ENCODE measurements at places on chromosomes 1 and 21.

DNA sequence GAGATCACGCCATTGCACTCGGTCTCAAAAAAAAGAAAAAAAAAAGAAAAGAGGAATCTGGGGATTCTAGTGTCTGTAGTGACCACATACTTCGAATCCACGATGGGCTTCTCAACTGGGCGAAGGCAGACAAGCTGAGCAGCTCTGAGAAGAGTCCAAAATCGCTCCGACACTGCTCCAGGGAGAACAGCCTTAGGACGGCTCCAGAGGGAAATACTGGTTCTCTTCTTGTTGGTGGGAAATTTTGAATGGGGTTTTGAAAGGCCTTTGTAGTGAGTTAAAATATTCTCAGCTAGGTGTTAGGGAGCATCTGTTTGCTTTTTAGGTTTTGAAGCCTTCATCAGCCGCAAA, 18.3 kb upstream of the HJV start:
- no peak for DNase-seq

- no peak for DNase-seq
Observed at GRCh38 chr1:47837056-47837830, 159.9 kb downstream of the TRABD2B start.

DNA sequence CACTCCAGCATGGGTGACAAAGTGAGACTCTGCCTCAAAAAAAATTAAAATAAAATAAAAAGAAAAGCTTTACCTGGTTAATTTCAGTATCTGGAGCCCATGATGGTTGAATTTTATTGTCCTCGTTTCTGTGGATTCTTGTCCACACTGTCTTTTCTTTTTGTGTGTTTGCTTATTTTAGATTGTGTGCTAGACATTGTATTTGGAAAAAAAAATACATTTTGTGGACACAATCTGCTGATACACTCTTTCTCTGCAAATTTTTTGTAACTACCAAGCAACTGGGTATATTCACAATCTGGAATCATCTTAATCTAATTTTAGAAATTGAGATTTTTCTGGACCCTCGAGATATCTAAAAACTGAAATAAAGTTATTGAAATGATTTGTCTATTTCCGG, 41.6 kb upstream of the PDE9A start:
- DNase-seq, result no peak

DNA sequence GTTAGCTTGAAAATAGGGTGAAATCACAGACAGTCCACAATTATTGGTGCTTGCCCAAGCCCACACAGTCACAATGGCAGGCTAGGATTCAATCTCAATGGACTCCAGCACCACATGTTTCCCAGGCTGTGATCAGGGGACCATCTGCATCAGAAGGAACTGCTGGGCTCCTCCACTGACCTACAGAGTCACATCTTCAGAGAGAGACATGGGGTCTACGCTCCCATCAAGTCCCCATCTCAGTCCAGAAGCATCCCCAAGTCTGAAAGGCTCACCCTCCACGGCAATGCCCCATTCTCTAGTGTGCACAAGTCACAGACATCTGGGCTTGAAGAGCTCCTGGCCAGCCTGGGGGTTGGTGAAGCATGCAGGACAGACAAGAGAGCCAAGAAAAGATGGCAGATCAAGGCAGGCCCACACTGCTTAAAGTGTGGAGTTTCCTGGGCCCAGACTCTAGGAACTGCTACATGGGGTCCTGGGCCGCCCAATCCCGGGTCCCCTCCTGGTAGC, 262.5 kb downstream of the NPHP4 start:
- DNase-seq, result no peak

- DNase-seq, result no peak
Observed at GRCh38 chr1:184276416-184276815, 110.4 kb upstream of the C1orf21 start.

DNA sequence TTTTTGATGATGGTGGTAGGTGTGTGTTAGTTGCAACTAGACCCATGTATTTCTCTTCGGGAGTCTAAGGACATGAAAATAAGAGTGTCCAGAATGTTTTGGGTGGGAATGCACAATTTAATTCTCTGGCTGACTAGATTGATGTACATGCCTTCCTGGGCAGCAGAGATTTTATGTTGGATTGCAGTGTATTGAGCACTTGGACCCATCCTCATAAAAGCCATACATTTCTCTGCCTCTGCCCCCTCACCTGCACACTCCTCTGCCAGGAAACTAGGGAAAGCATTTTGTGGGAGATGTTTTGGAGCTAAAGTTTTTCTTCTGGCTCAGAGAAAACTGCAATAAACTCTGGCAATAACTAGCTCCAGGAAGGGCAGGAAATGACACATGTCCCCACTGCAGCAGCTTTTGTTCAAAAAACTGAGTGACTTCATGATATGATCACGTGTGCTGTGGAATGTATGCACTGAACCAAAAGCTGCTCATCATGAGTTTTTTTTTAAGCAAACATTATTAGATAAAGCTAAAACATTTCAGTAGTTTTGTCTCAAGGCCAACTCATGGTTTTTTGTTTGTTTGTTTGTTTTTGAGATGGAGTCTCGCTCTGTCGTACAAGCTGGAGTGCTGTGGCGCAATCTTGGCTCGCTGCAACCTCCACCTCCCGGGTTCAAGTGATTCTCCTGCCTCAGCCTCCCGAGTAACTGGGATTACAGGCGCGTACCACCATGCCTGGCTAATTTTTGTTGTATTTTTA, 17.6 kb downstream of the RIT1 start:
- DNase-seq, result no peak

GRCh38 chr1:233038581-233038980, 88.2 kb downstream of the NTPCR start:
- no peak for DNase-seq

DNA sequence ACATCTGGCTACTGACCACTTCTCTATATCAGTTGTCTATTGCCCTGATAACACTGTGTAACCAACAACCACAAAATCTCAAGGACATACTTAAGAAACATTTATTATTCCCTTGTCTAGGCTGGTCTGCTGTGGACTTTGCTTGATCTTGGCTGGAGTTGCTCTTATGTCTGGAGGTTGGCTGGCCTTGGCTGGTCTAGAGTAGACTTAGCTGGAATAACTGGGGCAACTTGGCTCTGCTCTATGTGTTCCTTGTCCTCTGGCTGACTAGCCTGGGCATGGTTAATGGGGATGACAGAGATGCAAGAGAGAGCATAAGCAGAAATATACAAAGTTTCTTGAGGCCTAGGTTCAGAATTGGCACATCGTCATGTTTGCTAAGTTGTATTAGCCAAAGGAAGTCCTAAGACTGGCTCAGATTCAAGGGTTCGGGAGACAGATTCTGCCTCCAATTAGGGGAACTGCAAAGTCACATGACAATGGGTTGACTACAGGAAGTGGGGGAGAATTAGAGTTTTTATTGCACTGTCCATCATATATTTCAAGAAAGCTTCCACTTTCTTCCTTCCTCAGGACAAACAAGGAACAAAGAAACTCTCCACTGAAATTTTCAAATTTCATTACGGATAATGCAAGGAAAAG, 61.4 kb upstream of the HMCN1 start:
- no peak for DNase-seq

DNA sequence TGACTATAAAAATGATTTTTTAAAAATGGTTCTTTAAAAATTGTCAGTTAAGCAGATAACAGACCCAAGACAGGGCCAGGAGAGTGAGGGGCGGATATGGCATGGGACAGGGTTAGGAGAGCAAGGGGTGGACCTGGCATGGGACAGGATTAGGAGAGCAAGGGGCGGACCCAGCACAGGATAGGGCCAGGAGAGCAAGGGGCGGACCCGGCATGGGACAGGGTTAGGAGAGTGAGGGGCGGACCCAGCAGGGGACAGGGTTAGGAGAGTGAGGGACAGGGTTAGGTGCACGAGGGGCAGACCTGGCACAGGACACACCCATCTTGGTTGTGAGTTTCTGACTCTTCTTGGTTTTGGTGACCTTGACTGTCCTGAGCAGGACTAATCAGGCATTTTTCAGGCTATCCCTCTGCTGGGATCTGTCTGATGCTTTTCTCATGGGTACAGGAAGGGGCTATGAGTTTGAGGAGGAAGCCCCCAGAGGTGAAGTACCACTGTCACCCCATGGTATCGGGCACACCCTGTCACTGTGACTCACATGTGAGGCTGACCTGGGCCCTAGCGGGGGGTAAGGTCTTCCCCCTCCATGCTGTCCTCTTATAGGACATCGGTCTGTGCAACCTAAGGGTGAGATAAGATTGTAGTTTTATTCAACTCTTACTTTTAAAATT, 159.0 kb upstream of the COL6A1 start:
- no peak for DNase-seq

DNA sequence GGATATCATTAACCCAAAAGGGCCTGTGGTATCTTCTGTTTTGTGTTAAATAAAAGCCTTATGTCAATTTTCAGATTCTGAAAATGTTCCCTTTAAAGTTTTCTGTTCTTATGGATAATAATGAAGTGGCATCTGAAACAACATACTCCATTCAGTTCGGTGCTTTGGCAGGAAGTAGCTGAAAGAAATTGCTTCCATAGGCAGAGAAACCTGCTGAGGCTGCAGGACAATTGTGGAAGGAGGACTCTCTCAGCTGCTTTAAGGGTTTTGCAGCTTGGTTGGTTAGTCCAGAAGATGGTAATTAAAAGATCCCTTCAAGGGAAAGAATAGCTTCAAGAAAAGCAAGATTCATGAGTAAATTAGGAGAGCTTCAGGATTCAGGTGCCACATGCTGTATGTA, 30.5 kb upstream of the NRIP1 start:
- DNase-seq, result no peak

Data from cortex of kidney (tissue), 1 donor.